Stimulated activated CD8-positive, alpha-beta memory T cell treated with anti-CD3 and anti-CD28 coated beads, Interleukin-15, amount 100 ng/mL, for 1 hour (primary cell): ENCODE measurements at places on chromosomes 3 and 15.

DNA sequence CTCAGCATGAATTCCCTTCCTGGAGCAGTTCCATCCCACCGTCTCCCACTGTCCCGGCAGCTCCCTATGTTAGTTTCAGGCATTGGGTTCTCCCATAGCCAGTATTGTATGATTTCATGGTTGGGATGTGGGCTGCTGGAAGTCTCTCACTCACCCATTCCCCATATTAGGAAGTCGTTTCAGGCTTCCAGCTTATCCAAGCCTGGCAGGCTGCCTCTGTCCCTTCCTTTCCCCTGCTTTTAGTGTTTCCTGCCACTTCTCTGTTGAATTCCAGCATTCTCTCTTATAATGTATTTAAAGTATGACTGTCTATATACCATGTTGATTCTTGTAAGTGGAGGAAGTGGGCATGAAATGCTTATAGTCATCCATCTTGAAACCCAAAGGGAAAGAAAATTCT lies 309.7 kb upstream of the RBMS3 start:
- DNase-seq = no peak

DNA sequence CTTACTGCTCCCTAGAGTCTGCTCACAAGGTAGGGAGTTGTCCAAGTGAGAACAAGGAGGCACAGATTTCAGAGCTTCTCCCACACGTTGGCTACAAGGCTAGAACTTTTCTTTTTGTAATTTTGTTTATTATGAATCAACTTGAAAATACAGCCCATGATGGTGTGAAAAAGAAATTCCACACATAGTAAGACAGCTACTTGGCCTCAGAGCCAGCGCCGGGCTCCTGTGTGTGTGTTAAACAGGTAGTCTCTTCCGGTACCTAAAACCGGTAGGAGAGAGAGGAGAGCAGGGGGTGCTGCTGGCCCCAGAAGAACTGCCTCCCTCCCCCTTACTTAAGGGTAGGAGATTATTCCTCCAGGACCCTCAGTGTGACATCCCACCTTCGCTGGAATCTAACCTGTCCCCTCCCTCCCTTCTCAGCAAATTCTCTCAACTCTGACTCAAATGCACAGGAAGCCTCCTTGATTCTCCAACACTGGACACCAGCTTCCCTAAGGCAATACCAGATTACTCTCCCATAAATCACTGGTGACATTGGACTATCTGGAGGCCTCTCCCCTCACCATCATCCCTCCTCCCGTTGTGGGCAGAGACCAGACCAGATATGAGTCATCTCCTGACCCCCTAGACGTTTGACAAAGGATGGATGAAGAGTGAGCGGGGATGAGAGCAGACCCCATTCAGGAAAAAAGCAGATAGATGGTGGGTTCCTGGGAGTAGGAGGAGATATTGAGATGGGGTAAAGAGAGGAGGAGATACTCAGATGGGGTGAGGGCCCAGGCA lies 4.5 kb upstream of the IP6K1 start:
- DNase-seq = no peak

GRCh38 chr15:43095708-43096347 lies 10.0 kb downstream of the UBR1 start:
- no peak for DNase-seq

DNA sequence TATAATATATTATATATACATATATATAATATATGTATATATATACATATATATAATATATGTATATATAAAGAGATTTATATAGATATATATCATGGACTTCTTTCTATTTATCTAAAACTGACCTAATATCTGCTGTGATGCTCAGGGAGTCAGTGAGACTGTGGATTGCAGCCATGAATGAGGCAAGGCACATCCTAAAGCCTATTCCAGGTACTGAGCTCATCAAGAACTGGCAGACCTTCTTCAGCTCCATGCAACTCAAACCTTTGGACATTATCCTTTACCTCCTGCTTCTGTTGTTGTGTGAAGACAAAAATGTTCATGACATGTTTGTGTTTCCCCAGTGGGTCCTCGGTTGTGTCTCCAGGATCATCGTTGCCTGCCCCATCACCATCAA lies 7.7 kb upstream of the LPP start:
- DNase-seq = no peak

GRCh38 chr3:149454746-149455145 lies 19.8 kb upstream of the TM4SF4 start:
- no peak for DNase-seq

GRCh38 chr15:58476525-58477162 lies 44.9 kb downstream of the LIPC start:
- DNase-seq = no peak

GRCh38 chr3:65265942-65266590 lies 578.3 kb upstream of the ADAMTS9 start:
- DNase-seq = no peak

DNA sequence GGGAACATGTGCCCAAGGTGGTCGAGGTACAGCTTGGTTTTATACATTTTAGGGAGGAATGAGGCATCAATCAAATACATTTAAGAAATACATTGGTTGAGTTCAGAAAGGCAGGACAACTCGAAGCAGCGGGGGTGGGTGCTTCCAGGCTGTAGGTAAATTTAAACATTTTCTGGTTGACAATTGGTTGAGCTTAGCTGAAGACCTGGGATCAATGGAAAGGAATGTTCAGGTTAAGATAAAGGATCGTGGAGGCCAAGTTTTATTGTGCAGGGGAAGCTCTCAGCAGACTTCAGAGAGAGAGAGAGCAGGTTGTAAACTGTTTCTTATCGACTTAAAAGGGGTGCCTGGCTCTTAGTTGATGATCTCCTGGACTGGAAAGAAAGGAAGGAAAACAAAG lies 11.3 kb downstream of the CPN2 start:
- DNase-seq = no peak

GRCh38 chr3:195176776-195177175 lies 94.2 kb downstream of the XXYLT1 start:
- DNase-seq = no peak

GRCh38 chr3:120858521-120858920 lies 49.5 kb upstream of the STXBP5L start:
- no peak for DNase-seq

DNA sequence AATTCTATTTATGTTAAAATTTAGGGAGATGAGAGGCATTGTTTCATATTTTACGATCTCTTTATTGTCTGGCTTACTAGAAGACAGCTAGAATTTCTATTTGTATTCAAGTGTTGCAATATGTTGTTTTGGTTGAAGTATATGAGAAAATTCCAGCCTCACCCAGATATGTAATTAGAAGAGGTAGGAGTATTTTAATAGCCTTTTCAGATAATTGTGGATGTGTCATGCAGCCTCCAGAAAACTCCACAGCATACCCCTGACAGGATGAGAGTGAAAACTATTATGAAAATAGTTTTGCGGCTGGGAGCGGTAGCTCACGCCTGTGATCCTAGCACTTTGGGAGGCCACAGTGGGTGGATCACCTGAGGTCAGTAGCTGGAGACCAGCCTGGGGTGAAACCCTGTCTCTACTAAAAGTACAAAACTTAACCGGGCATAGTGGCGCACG lies 21.5 kb upstream of the USP3 start:
- no peak for DNase-seq

GRCh38 chr3:112671930-112672715 lies 31.2 kb upstream of the CCDC80 start:
- no peak for DNase-seq
